ENCODE measurements at places on chromosomes 2 and 18.

DNA sequence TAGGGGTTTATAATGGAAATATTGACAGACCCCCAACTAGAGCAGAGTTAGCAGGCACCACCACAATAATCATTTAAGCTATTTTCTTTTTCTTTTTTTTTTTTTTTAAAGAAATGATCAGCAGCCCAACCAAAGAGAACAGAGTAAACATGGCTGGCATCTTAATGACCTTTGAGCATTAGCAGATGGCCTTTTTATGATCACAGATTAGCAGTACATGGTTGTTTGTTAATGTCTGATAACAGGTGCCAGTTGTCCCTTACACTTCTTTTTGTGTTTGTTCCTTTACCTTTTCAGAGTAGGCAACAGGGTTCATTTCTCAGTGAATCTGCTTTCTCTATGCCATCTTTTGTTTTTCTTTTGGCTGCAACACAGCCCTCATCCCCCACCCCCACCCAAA, 747.0 kb downstream of the BCL11A start:
- no peak for DNase-seq

DNA sequence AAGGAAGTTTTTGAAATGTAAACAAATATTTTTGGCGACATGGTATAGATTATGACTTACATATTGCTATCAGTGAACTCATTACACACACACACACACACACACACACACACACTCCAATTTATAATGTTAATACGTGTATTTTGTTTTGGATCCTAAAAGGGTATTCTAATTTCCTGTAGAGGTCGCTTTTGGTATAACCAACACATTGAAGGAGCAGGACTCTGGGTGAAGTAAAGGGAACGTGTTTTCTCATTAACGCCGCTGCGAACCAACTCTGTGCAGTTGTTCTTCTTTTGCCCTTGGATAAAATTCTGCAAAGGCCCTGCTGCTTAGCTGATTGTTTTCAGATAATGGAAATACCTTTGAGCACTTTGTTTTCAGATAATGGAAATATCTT, 190.4 kb downstream of the PMAIP1 start:
- no peak for DNase-seq

DNA sequence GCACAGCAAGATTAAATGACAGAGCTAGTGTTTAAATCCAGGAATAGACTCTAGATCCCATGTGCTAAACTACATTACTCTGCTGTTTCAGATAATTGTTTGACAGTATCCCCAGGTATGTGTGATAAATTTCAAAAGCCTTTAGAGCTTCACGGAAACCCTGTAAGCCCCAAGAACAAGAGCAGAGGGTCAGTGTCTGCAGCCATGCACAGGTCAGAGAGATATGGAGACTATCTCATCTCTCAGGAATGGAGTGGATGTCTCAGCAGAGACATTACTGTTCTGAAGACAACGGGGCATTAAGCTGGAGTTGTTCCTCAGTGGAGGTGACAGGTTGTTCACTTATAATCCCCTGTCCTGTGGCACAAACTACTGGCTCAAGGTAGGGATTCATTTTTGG, 139.1 kb upstream of the FOSL2 start:
- DNase-seq = no peak

DNA sequence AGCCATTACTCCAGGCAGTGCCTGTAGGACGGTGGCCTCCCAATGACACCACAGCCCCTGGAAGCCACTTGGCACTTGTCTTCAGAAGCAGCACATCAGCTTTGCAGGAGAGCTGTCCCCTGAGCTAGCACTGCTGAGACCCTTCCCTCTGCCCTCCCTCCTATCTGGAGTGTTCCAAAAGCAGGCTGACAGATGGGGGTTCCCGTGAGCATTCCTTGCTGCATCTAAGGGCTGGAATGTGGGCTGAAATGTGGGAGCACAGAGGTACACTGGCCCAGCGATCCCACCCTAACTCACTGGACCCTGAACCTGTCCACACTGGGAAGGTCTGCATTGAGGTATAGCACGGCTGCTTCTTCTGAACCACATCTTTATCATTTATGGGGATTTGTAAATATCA, 230.1 kb downstream of the ANAPC1 start:
- DNase-seq = no peak

DNA sequence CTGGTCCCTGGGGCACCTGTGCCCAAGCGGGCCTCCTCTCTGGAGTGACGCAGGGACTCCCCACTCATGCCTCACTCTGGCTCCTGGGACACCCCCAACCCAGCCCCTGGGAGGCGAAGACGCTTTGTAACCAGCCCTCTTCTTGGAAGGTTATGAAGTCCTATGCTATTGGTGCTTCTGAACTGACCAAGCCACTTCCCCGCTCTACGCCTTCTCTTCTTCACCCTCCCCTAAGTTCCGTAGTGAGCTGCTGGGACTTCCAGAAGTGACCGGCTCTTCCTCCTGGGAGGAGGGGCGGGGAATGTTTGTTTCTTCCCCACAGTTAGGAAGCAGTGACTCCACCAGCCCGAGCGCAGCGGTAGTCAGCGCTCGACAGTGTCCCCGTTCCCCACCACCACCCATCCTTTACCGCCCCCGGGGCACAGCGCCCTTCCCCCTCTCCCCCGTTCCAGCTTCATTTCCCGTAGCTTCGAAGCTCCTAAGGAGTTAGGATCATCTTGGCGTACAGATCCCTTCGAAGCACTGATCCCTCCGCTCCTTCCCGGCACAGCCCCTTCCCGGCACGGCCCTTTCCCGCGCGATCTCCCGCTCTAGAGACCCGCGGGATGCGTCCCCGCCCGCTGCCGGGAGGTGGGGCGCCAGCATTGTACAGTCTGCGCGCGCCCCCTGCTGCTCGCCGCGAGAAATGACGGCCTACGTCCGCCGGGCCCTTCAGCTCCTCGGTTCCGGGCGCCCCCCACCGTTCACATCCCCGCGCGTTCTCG, 25.3 kb upstream of the NOTO start:
- peak; percentile 87 for DNase-seq

GRCh38 chr18:8979258-8979988, 123.1 kb upstream of the NDUFV2 start:
- no peak for DNase-seq

DNA sequence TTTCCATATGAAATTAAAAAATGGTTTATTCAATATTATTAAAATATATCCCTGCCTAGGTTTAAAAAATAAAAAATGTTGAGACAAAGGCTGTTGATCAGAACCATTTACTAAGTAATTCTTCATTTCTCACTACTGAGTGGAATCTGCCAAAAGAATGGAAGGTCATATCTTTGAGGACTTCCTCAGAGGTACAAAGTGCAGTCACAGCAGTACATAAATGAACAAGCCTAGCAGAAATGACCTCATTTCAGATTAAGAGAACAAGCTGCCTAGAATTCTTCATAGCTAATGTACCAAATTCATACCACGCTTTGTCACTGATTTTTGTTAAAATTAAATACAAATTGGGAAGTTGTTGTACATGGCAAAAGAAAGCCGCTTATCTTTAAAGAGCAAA, 318.9 kb upstream of the TFPI start:
- DNase-seq = peak; percentile 16

- no peak for DNase-seq
Measured at GRCh38 chr2:1900732-1901131, 156.4 kb upstream of the PXDN start.

GRCh38 chr2:202861987-202862386, 9.6 kb downstream of the ICA1L start:
- DNase-seq = no peak

DNA sequence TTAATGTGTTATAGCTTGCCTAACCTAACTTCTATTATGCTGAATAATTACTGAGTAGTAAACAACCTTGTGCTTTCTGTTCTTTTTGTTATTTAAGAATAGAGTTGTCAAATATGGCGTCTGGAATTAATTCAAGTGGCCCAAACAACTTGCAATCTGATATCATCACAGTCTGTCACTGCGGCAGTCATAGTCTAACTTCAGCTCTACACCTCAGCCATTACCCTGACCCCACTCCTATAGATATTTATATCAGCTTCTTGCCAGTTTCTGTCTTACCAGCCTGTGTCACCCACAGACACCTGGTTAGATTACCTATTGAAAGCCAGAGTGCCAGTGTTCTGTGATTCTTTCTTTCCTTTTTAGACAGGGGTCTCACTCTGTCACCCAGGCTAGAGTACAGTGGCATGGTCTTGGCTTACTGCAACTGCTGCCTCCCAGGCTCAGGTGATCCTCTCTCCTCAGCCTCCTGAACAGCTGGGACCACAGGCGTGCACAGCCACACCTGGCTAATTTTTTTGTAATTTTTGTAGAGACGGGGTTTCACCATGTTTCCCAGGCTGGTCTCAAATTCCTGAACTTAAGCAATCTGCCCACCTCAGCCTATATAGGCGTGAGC, 14.1 kb upstream of the KLHL41 start:
- DNase-seq = no peak

GRCh38 chr2:137938204-137938603, 26.1 kb upstream of the HNMT start:
- no peak for DNase-seq

DNA sequence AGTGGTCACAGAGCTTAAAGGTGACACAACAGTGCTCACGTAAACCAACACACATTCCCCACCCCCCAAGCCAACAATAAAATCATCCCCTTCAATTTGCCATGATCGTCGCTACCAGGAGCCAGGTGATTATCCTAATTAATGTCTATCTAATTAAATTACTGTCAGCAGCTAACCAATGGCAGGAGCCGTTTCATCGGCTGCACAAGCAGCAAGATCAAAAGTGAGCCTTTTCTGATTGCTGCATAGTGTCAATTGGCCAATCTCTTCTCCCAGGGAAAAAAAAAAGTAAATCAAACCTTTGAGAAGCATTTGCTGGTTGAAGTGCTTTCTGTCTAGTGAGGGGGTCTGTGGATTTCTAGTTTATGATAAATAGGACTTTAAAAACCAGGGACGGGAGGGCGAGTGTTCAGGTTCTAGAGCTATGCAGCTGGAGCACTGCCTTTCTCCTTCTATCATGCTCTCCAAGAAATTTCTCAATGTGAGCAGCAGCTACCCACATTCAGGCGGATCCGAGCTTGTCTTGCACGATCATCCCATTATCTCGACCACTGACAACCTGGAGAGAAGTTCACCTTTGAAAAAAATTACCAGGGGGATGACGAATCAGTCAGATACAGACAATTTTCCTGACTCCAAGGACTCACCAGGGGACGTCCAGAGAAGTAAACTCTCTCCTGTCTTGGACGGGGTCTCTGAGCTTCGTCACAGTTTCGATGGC, at the start of gene TBR1:
TBR1 (plus strand) TSS at position 311 of the 721 bp plus-strand sequence; CDS start at position 425, 114 bp downstream.
- no peak for DNase-seq

DNA sequence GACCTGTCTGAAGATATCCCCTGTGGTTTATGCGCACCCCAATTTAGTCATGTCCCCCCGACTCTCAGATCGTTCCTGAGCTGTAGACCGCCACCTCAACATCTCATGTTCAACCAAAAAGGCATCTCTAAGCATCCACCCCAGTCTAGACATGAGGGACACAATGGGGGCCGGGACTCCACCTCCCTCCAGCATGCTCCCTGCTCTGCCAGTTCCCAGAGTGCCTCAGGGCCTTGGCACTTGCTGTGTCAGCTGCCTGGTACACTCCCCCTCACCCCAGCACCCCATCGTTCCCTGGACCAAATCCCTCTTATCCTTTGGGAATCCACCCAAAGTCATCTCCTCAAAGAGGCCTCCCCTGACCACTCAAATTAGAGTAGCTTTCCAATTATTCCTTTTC, 22.2 kb downstream of the TNS1 start:
- DNase-seq = no peak

- DNase-seq = no peak
Measured at GRCh38 chr2:170258382-170258781, 80.4 kb downstream of the MYO3B start.

DNA sequence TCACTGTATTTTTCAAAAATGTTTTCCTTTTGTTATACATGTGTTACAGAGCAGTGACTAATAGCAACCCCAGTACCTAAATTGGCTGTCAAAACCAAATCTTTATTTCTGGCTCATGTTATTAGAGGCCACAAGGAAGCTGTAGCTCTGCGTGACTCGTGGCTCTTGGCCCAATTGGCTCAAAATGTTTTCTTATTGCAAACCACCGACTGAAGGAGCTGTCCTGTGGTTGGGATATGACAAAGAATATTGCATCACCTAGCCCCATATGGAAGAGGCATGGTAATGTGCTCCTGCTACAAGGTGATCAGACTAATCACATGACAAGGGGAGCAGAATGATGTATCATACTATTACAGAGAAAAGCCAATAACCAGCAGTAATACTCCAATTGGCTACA, 1058.5 kb downstream of the CBLN2 start:
- no peak for DNase-seq

Data from endothelial cell of umbilical vein (primary cell).